Activated CD8-positive, alpha-beta memory T cell treated with anti-CD3 and anti-CD28 coated beads, Interleukin-2, amount 50 U/mL, for 48 hours (primary cell): ENCODE measurements at places on chromosomes 16 and 17.

- no peak for DNase-seq
Measured at GRCh38 chr17:80478487-80479245, 2.3 kb upstream of the NPTX1 start.

- DNase-seq, result no peak
Measured at GRCh38 chr16:4513881-4514280, 24.7 kb downstream of the CDIP1 start.

- DNase-seq, result no peak
Measured at GRCh38 chr17:4100883-4101756, 41.7 kb downstream of the ZZEF1 start.

GRCh38 chr17:1275962-1276736 lies 3.3 kb upstream of the TRARG1 start:
- peak; percentile 89 for DNase-seq

GRCh38 chr16:57166451-57166850 lies 19.4 kb downstream of the PSME3IP1 start:
- DNase-seq, result no peak
